Left renal cortex interstitium (tissue), 4 donors: ENCODE measurements at places on chromosomes 5 and 9.

DNA sequence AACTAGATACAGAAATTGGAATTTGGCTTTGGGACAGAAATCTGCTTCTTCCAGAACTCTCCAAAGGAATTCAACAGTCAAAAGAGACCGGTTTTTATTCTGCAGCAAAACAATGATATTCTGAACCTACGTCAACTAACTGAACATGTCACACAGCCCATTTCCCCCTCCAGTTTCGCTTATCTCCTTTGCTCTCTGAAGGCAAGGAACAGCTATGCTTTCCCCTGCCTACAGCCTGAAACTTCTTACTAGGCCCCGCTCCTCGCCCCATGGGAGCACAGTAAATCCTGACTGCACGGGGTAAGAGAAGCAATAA is 488 bp downstream of the SKIC3 start:
- DNase-seq, result no peak

DNA sequence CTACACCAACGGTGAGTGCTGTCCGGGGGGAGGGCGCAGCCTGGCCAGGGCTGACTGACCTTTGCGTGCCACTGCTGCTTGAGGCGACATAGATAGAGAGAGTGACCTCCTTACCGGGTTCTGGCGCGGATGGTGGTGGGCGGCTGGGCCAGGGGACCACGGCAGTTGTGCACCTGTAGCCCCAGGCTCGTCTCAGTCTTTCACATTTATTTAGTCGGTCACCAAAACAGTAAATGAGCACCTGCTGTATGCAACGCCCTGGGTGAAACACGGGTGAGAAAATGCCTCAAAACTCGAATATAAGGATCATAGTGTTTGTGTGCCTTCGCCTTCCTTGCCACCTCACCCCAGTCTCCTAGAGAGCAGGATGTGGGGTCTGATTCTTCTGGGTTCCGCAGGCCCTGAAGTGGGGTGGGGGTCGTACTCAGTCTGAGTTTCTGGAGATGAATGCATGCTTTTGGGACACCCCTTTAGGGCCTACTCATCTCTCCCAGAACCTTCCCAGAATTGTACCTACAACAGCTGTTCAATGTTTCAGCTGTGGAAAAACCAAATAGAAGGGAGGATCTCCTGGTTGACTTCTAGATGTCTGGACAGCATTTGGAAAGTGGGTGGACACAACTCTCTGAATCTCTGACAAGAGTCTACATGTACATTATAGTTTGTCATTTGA is 714 bp downstream of the SEC24A start:
- DNase-seq, result no peak

DNA sequence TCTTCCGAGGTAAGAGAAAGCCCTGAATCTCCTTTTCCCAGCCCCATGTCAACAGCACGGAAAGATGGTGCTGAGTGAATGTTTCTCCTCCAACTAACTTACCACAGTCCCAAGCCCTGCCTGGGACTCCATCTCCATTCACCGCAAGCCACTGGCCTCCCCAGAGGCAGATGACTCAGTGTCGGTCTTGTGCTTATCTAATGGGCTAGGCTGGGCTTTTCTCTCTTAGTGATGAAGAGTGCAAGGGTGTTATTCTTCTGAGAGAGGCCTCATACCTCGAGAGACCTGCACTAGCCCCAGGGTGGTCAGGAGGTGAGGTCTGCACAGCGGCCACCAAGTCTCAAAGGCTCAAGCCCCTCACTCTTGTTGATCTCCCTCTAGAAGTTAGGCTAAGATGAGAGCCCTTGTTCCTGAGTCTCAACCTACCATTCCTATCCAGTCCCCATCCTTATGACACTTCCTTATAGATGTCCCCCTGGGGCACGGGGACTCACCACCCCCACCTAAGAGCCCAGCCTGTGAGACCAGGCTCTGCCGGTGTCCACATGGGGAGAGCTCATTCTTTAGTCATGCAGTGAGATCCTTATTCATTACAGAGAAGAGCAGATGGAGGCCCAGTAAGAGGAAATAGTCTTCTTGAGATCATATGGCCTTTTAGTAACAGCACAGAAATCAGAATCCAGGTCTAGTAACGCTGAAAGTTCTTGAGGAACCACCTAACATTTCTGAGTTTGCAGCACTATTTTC is 127.0 kb downstream of the SAXO1 start:
- DNase-seq, result no peak

GRCh38 chr5:131792896-131793295 is 3.9 kb downstream of the FNIP1 start:
- no peak for DNase-seq
